ENCODE measurements at places on chromosomes 12 and 14. TPM values are rescaled to one million over a fixed set of nuclear protein-coding genes. Genes with fewer than 3 reads are reported as not detected.

DNA sequence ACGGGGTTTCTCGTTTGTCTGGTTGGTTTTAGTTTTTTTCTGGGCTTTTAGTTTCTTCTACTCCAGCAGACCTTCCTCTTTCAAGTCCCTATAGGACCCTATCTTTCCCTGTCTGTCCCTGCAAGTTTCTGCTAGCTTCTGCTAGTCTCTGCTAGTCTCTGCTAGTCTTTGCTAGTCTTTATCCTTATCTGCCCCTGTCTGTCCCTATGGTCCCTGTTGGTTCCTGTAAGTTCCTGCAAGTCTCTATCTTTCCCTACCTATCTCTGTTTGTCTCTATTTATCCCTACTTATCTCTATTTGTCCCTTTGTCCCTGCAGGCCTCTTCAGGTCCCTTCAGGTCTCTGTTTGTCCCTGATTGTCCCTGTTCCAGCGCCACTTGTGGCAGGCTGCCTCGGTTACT, 81.5 kb upstream of the PLEKHG7 start:
- DNase-seq: no peak

GRCh38 chr12:94235848-94236247, 87.5 kb downstream of the PLXNC1 start:
- DNase-seq: no peak

GRCh38 chr14:37054144-37054543, 118.3 kb downstream of the SLC25A21 start:
- no peak for DNase-seq

The HOXC6 gene
- 10.7 TPM for total RNA-seq

- no peak for DNase-seq
These were observed 25.3 kb downstream of the MYBPC1 start for GRCh38 chr12:101619858-101620761.

DNA sequence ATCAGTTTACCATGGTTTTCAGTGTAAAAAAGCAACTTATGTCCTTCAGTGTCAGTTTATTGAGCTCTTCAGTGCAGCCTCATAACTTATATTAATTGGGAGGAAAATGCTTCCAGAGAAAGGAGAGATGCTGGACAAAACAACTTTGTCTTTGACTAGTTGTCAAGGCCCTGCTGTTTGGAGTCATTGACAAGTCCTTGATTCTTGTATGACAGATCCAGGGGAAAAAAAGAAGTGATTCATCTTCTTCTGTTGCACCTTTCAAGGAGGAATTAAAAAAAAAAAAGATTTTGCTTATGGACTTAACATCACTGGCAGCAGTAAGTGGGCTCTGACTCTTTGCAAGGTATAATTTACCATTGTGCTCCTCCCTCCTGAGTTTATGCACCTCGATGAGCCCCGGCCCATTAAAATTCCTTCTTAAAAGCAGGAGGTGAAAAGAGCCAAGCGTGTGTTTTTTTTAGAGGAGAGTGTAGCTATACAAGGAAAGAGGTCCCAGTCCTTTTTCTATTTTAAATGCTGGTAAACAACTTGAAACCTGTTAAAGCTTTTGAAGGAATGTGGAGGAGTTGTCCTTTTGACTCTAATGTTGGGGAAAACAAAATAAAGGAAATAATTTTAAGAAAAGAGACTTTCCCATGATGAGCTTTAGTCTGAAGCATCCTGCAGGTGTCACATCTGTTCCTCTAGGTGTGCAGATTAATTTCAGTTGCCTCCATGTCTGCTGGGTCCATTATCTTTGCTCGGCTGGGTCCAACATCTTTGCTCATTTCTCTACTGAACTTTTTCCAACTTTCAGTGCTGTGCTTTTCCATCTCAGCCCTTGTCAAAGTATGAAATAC, 431.6 kb downstream of the RAD51B start:
- DNase-seq: no peak

The STXBP6 gene
- total RNA-seq: 7.2 TPM

The GALNT8 gene
- 7.9 TPM for total RNA-seq

The PRORP gene
- 46.6 TPM for total RNA-seq

GRCh38 chr14:31457665-31458659, 656 bp upstream of the DTD2 start:
- DNase-seq: no peak

All from neural crest cell (in vitro differentiated cells).